ENCODE measurements at places on chromosomes 1 and 21.
A peak's percentile ranks its signal among the peaks of the same experiment; 100 is the strongest.

- DNase-seq = peak; percentile 47
Measured at GRCh38 chr1:224874775-224875174, 54.7 kb upstream of the DNAH14 start.

DNA sequence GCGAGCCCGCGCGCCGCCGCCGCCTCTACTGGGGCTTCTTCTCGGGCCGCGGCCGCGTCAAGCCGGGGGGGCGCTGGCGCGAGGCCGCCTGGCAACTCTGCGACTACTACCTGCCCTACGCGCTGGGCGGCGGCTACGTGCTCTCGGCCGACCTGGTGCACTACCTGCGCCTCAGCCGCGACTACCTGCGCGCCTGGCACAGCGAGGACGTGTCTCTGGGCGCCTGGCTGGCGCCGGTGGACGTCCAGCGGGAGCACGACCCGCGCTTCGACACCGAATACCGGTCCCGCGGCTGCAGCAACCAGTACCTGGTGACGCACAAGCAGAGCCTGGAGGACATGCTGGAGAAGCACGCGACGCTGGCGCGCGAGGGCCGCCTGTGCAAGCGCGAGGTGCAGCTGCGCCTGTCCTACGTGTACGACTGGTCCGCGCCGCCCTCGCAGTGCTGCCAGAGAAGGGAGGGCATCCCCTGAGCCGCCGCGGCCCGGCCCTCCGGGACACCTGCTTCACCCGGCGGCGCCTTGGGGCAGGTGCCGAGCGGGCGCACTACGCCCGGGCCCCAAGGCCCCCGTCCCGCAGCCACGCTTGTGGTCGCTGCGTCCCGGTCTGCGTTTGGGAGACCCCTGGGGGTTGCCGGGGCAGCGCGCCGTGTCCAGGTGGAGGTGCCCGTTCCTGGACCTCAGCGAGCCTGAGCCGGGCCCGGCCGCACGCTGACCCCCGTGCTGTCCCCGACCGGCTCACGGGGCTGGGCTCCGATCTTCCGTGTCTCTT lies 944 bp downstream of the B3GALT6 start:
- no peak for DNase-seq

- peak; percentile 32 for DNase-seq
Measured at GRCh38 chr1:53949023-53949990, 3.2 kb downstream of the LRRC42 start.

GRCh38 chr1:54390655-54391054 lies 15.5 kb downstream of the SSBP3 start:
- no peak for DNase-seq

DNA sequence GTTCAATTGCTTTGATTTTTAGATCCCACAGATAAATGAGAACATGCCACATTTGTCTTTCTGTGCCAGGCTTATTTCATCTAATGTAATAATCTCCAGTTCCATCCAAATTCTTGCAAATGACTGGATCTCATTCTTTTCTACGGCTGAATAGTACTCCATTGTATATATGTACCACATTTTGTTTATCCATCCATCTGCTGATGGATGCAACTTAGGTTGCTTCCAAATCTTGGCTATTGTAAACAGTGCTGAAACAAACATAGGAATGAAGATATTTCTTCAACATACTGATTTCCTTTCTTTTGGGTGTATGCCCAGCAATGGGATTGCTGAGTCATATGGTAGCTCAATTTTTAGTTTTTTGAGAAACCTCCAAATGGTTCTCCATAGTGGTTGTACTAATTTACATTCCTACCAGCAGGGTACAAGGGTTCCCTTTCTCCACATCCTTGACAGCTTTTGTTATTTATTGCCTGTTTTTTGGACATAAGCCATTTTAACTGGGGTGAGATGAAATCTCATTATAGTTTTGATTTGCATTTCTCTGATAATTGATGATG lies 344.4 kb downstream of the KCTD3 start:
- DNase-seq = no peak

- DNase-seq = no peak
Measured at GRCh38 chr1:59687081-59687480, 127.7 kb upstream of the HOOK1 start.

GRCh38 chr1:215786997-215787396 lies 219.9 kb downstream of the KCTD3 start:
- no peak for DNase-seq

DNA sequence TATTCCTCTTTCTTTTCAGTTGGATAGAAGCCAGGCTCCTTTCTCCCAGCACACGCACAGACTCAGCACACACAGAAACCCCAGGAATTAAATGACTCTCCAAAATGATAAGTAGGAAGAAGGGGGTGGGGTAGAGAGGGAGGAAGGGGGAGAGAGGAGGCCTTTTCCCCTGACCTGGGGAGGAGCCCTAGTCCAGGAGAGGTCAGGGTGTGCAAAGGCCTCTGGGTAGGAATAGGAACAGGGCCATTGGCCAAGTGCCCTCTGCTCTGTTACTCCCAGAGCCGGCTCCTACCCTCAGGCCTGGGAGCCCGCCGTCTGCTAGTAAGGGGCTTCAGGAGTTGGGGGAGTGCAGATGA lies 35.6 kb upstream of the PUM1 start:
- DNase-seq = peak; percentile 40

- DNase-seq = no peak
Measured at GRCh38 chr1:14567056-14567455, 31.4 kb upstream of the KAZN start.

GRCh38 chr21:17554120-17554519 lies 41.3 kb downstream of the CXADR start:
- DNase-seq = no peak

GRCh38 chr1:18380288-18380687 lies 100.4 kb upstream of the KLHDC7A start:
- no peak for DNase-seq

DNA sequence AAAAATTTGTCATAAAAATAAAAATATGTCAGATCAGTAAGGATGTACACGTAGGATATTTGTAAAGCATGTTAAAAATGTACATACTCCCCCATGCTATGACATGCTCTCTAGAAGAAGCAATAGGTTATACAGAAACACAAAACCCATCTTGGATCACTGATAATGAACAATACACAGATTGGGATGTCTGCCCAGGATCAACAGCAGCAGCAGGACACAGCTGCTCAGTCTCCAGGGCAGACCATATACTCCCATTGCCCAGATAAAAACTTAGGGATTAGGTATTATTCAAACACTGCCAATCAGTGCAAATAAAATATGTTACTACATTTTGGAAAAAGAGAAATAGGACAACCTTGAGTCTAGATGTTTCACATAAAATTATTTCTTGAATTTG lies 39.0 kb downstream of the DAB1 start:
- no peak for DNase-seq

DNA sequence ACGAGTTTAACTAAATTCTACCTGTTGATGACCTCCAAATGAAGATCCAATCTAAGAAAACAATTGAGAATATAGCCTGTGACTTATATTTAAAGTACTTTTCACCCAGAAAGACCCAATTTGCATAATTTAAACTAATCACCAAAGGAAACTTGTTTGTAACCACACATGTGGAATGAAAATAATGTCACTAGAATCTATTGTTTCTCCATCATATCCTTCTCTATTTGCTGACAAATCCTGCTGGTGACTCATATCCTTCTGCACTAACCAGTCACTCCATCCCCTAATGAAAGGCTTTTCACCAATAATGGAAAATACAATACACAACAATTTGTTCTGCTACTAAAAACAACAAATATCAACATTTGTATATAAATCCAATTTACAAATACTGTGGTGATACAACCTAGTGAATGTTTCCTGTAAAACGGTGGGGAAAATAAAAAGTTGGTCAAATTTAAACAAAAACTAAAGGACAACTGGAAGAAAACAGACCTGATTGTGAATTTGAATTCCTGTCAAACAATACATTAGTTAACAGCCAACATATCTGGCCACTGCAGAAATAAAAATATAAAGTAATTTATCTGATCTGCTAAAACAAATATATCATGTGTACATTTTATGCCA lies 6.5 kb downstream of the PTP4A2 start:
- no peak for DNase-seq

GRCh38 chr21:42561762-42562650 lies 48.4 kb downstream of the SLC37A1 start:
- peak; percentile 17 for DNase-seq
